Left colon (tissue), 2 donors: ENCODE measurements at places on chromosomes 7 and 10.

DNA sequence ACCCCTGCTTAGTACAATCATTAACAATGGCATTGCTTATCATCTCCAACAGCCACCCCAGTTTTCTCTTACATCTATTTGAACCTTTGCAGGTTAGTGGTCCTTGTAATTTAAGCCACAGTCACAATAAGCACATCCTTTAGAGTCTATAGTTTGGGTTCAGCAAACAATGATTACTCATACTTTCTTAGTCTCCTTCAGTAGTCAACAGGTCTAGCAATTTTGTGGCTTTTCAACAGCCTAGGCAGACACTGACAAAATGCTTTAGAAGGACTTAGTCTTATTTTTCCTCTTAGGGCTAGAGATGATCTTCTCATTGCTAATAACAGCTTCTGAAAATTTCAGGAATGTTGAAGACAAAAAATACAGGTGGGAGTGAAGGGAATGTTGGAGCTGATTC is 32.3 kb upstream of the FAM204A start:
- no peak for DNase-seq

- no peak for DNase-seq
These were observed 48.0 kb downstream of the CREB3L2 start for GRCh38 chr7:137953665-137954470.

DNA sequence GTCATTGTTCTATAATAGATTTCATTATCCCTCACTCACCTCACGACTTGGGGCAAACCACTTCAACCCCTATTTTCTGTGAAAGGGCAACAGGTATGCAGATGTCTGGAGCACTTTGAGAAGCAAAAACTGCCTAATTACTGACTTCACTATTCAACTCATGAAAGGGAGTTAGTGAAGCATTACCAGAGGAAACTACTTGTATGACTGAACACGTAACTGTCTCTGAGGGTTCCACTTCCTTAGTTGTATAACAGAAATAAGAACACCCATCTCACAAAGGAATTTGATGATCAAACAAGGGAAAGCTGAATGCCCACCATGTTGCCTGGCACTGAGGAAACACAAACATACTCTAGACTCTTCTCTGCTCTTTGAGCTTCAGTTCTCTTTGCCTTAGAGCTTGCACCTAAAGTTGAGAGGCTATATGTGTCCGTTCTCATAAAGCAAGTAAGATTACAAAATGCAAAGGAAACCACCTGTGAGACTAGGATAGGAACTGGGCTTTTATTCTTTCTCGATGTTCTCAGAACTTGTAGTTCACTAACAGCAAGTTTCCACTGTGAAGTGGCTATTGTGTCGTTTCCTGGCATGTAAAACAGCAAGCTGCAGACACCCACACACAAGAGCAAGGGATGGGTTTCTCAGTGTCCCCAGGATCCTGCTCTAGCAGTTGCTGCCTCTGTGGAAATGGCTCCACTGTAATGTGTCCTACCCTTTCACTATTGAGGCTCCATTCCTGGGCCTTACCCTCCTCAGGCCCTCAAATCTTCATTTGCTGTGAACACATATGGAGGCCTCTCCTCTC is 2.6 kb downstream of the TMEM243 start:
- no peak for DNase-seq

DNA sequence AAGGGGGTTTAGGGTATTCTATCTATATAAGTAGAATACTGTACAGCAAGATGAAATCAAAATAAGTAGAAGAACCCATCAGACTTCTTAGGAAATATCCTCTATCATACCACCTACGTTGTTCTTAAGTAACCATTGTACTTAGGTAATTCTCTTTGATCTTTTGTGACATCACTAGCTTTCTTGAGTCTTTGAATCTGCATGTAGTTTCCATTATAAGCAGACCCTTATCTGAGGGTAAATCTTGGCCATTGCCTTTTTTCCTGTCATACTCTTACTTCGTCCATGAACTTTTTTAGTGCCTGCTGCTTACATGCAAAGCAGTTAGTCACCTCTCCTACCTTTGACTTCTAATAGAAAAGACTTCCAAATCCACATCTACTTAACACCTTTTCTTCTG is 49.0 kb downstream of the WAC start:
- no peak for DNase-seq

- DNase-seq = no peak
These were observed 49.7 kb downstream of the CDK14 start for GRCh38 chr7:90645784-90646183.

DNA sequence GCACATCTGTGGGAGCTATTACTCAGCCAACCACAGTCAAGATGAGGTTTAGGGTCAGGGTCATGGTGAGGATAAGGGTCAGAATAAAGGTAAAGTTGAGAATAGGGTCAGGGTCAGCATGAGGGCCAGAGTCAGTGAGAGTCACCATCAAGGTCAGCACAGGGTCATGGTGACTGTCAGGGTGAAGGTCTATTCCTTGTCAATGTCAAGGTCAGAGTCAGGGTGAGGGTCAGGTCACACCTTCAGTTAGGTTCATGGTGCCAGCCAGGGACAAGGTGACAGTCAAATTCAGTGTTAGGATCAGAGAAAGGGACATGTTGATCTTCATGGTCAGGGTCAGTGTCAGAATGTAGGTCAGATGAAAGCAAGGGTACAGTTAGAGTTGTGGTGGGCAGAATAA is 14.1 kb downstream of the MRPS24 start:
- DNase-seq = no peak

GRCh38 chr7:43938892-43939482 is 12.8 kb downstream of the UBE2D4 start:
- no peak for DNase-seq

DNA sequence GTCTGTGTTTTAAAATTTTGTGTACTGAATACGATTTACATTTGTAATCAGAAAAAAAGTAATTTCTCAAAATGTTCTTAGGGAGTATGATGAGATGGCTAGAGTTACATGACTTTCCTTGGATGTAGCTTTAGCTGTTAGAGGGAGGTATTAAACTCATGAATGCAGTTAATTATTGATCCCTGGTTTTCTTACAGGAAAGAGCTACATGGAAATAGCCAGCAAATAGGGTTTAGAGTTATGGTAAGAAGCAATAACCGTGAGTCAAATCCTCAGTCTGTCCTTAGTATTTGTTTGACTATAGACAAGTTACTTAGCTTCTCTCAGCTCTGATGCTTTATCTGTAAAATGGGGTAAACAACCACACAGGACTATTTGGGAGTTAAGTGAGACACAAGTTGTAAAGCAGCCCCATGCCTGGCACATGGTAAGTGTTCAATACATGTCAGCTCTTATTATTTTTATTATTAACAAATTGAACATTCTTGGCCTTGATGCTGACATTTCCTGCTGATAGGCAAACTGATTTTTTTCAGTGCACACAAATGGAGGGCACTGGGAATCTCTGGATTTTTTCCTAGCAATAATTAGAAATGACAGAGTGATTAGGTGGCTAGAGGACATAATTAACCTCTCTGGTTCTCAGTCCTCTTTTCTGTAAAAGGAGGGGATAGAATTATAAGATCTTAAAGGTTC is 204.5 kb upstream of the PHYHIPL start:
- DNase-seq = no peak

DNA sequence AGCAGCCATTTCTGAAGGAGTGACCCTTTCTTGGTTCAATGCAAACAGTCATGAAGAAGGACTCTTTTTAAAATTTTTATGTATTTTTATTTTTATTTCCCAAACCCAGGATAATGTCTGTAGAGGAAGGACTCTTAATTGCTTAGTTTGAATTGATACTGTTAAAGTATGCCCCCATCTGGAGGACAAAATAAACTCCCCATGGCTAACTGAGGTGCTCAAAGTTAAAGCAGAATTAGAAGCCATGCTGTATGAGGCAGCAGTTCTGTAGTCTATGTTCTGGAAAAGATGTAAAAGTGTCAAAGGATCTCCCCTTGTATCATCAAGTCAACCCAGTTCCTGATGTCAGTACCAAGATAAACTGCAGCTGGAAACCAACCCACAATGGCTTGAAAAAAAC is 617.9 kb upstream of the GRM3 start:
- no peak for DNase-seq

- DNase-seq = no peak
These were observed 7.5 kb upstream of the SH2D4B start for GRCh38 chr10:80530251-80530650.

DNA sequence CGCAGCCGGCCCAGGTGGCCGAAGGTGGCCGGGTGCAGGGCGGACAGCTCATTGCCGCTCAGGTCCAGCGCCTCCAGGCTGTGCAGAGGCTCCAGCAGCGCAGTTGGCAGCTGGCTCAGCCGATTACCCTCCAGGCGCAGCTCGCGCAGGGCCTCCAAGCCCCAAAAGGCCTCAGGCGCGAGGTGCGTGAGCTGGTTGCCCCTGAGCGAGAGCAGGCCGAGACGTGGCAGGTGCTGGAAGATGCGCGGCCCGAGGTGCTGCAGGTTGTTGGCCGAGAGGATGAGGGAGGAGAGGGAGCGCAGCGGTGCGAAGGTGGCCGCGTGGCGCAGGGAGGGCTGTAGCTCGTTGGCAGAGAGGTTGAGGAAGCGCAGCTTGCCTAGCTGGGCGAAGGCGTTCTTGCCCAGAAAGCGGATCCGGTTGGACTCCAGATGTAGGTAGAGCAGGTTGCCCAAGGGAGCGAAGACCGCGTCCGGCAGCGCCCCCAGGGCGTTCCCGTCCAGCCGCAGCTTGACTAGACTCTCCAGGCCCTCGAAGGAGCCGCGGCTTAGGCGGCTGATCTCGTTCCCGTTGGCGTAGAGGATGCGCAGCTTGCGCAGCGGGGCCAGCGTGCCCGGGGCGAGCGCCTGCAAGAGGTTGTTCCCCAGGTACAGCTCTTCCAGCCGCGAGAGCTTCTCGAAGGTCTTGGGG is 923 bp downstream of the TRIL start:
- DNase-seq = no peak

- DNase-seq = no peak
These were observed 36.0 kb downstream of the DNAJB9 start for GRCh38 chr7:108605559-108606201.

DNA sequence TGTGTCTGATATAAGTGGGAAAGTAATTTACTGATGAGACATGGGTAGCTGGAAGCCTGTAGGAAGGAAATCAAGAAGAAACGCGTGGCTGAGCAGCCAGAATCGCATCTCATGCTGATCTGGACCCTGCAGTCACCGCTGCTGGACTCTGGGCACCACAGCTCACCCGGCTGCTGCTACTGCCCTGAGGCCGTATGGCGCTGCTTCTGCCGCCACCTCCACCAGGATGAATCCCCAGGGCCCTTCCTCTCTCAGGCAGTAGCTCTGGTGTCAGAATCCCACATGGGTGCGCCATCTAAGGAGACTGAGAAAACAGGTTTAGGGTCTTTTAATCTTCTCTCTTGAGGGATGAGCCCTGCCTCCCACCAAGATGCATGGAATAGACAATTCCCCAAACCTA is 70.3 kb upstream of the AGK start:
- DNase-seq = no peak
